Mesothelial cell of epicardium (in vitro differentiated cells): ENCODE measurements at places on chromosomes 4 and X.

DNA sequence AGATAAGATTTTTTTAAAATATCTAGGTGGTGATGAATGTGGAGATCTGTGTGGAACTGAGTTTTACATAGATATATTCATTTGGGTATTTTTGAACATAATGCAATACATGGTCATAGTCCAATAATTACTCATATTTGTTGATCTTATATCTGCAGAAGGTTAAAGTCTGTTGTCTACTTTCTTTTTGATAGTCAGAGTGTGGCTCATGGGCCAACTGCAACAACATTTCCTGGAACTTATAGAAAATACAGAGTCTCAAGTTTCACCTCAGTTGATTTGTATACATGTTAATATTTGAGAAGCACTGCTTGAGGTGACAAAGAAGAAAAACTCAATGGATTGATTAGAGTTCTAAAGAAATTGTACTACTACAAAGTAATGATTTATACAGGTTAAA, 408.4 kb downstream of the ARAP2 start:
- DNase-seq, result no peak

DNA sequence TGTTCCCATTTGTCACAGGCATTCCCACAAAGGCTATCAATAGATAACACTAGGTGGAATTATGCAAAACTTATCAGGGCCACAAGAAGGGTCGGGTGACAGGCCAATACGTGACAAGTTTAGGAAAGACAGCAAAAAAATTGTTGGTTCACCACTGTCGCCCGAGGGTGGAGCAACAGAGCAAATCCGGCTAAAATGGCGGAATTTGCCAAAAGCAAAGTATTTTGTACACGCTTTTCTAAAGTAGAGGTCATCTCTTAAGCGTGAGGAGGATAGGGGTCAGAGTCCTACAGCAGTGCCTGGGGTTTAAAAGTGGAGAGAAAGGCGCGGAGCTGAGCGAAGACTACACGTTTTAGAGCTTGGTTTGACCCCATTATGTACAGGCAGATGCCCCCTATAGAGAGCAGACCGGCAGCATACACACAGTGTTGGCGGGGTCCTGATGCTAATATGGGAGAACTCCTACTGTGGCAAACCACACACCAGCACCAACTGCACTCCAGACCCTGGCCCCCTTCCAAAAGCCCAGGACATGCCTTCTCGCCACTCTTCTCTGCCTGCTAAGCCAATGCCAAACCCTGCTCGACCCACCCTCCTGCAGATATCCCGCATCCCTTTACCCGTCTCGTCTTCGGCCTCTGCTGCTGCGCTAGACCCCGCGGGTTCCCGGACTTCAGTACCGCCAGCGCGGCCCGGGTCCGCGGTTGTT, 733 bp downstream of the CCNA2 start:
- no peak for DNase-seq

GRCh38 chrX:132467989-132468388, 20.8 kb downstream of the MBNL3 start:
- no peak for DNase-seq

DNA sequence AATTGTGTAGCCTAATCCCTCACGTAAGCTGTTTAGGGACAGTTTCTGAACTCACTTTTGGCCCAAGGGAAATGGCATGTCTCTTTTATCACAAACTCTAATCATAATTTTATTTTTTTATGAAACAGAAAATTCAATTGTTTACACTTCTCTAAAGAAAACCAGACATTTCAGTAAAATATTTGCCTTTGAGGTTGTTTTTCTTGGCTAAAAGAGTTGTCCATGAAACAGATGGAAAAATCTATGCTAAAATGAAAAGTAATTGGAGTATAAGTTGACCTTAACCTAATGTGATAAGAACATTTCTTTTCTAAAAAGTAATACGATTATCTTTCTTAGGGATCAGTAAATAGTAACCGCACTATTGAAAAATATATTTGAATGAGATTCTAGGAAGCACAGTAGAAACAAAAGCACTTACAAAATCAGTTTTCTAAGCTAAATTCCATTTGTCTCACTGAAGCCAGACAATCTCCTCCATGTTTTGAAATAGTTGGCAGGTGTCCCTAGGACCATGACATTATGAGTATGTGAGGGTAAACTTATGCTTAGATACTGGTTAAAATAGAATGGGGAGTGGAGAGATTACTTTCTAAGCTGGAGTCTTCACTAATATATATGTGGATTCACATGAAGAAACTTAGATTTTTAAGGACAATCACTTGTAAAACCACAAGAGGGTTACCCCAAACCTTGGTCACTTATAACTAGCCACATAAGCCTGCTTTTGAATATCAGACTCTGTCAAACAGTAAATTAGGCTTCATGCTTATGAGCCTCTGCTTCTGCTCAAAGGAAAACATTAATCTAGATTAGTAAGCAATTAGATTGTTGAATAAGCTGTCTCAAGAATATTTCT, 20.1 kb upstream of the TET2 start:
- DNase-seq, result no peak

DNA sequence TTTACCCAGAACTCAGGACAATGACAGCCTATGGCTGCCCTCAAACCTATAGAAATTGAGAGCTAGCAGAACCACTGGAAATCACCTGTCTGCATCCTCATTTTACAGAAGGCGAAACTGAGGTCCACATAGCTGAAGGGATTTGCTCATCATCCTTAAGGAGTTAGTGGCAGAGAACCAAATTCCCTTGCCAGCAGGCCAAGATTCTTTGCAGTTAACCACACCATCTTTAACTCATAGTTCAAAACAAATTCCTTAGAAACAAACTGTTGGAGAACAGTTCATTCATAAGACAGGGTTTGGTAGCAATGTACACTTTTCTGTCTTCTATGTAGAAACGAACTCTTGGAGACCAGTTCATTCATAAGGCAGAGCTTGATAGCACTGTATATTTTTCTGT, 37.9 kb upstream of the RAP2C start:
- no peak for DNase-seq

DNA sequence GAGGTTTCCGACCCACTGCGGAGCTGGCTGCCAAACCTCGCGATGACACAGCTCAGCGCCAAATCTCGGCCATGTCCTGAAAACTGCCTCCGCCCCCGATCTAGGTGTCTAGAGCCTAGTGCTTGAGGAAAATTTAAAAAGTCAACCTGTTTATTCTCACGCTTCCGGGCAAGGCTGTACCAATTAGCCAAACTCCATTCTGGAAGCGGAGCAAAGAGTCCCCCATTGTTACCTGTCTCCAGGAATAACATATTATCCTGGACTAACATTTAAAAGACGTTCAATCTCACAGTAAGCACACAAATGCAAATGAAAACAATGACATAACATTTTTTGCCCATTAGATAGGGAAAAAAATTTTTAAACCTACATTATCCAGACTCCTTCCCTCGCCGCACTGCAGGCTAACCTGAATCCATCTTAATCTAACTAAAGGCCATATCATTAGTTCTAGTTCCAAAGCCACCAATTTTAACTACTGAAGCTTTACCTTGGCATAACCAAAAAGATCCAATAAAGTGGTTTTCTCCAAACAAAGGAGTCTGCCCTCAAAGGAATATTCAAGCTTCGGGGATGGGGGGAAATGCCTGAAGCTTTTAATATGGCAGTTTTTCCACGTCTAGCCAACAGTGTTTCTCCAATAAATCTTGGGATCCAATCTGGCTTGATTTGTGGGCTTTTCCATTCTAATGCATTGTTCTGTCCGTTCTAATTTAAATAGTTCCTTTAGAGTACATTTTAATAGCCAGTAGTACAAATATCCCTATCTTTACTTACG, 1.9 kb downstream of the HUWE1 start:
- DNase-seq, result no peak

GRCh38 chr4:65999518-65999871, 329.2 kb upstream of the EPHA5 start:
- no peak for DNase-seq

GRCh38 chrX:148024425-148025148, 43.5 kb downstream of the FMR1NB start:
- DNase-seq, result no peak

GRCh38 chr4:60221866-60222265, 978.3 kb upstream of the ADGRL3 start:
- no peak for DNase-seq

- DNase-seq, result no peak
Observed at GRCh38 chr4:64784125-64784524, 374.9 kb upstream of the TECRL start.

- no peak for DNase-seq
Observed at GRCh38 chr4:38728631-38729141, 54.1 kb downstream of the TLR10 start.

DNA sequence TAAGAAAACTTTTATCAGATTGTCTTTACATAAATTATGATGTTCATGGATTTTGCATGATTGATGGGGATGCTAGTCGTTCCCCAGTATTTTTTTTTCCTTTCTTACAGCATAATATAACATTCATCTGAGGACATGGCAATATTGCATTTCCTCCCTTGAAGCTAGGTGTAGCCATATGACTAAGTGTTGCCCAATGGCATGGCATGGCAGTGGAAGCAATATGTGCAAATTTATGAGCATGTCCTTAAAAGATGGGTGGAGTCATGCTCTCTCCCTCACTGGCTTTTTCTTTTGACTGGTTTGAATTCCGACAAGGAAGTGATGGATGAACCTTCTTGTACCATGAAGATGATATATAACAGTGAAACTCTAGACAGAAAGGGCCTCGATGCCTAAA, 96.3 kb downstream of the BANK1 start:
- DNase-seq, result no peak

- DNase-seq, result no peak
Observed at GRCh38 chrX:78923198-78924015, 21.8 kb upstream of the P2RY10 start.

DNA sequence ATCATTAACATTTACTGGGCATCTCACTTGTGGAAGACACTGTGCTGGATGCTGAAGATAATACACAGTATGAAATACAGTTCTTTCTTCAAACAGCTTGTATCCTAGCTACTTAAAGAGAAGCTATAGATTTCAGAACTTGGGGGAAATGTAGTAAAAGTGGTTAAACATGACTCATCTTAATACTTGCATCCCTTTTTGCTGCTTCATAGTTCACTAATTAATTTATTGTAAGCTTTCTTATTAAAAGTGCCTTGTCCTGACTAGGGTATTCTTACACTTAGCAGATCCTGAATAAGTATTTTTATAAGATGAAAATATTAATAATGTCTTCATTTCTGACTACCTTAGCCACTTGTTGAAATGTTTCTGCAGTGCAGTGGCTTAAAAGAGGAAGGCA, 132.8 kb upstream of the STIM2 start:
- DNase-seq, result no peak

- no peak for DNase-seq
Observed at GRCh38 chrX:110286106-110286505, 31.8 kb downstream of the AMMECR1 start.

GRCh38 chr4:30879855-30880598, 159.9 kb downstream of the PCDH7 start:
- no peak for DNase-seq

DNA sequence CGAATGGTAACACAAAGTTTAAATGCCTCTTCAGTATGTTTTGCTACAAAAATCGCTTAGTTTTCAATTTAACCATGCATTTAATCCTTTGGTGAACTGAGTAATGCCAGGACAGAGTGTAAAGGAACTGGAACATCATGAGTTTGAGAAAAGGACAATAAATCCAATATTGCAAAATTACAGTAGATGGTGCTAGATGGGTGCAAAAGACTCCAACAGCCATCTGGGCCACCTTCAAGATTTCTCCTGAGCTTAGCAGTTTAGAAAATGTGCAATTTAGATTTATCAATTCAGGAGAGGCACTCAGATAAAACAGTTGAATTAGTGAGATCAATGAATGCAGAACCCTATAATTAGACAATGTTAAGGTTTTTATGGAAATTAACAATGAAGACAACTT, 33.2 kb upstream of the MID1IP1 start:
- DNase-seq, result no peak

- no peak for DNase-seq
Observed at GRCh38 chr4:33831442-33832066, 2412.8 kb downstream of the ARAP2 start.

DNA sequence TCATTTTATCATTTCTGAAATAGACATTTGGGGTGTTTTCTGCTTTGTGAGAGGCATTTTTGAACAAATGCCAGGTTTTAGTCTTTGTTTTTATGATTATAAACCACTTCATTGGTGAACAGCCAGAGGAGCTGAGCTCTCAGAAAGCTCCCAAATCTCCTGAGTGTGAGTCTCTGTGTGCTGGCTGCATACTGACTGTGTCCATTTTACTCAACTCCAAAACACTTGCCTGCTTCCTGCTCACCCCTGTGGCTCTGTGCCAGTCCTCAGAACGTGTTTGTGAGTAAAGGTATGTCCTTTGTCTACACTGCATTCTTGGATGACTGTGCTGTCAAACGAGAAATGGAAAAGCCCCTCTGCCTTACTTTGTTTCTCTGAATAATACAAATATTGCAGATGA, 5.4 kb upstream of the LRAT start:
- DNase-seq, result no peak

DNA sequence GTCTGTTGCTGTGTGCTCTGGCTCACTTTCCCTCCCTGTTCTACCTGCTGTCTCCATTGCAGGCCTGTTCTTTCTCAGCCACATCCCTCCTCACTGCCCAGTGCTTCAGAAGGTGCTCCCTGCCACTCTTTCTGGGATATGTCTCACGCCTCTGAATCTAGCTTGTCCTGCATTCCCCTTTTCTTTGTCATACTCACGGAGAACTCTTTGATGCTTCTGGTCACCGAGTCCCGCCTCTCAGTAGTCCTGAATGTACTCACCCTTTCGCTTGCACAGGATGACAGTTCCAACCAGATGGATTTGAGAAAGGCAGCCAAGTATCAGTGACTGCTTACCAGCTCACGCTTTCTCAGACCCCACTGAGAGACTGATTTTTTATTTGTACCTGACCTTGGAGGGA, 65.2 kb upstream of the TLR2 start:
- DNase-seq, result no peak

- DNase-seq, result no peak
Observed at GRCh38 chr4:123346330-123346940, 50.2 kb upstream of the SPRY1 start.

GRCh38 chrX:150143721-150144440, 205.6 kb upstream of the EOLA2 start:
- no peak for DNase-seq

- DNase-seq, result no peak
Observed at GRCh38 chrX:97290199-97290598, 406.5 kb downstream of the RPA4 start.

DNA sequence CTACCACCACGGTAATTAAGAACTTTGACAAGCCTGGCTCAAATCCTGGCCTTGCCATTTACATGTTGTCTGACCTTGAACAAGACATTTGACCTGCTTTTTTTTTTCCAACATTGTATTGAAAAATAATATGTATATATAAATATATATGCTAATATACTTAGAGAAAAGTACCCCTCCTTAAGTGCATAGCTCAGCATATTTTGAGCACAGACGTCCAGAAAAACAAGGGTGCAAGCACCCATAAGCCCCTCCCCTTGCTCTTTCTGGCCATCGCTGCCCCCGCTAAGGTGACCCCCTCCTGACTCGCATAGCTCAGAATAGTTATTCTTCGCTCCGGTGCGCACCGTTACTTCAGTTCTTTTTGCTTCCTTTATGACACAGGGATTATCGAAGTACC, 742.0 kb upstream of the FRG1 start:
- no peak for DNase-seq

- no peak for DNase-seq
Observed at GRCh38 chr4:87490664-87491369, 38.4 kb downstream of the SPARCL1 start.

- no peak for DNase-seq
Observed at GRCh38 chr4:158965226-158965625, 137.7 kb upstream of the RAPGEF2 start.

GRCh38 chrX:31092476-31092875, 20.6 kb upstream of the FTHL17 start:
- no peak for DNase-seq

- DNase-seq, result no peak
Observed at GRCh38 chrX:17632942-17633341, 104.4 kb upstream of the SCML1 start.
